ENCODE measurements at places on chromosomes 3 and 15. TPM values are rescaled to one million over a fixed set of nuclear protein-coding genes. Genes with fewer than 3 reads are reported as not detected.

DNA sequence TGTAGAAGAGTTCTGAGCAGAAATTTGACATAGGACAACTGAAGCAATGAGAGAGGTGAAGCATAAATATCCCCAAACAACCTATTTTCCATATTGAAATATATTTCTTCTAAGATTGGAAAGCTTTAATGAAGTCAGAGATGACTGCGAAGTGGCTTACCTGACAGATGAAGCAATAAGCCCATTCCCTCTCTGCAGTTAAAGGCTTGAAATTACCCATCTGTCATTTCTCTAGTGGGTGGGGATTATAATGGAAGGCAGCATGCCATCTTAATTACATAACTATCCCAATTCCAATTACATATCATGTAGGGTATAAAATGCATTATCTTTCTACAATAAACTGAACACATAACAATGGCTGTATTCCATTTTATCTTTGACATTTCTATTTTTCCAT lies 1070.5 kb downstream of the SI start:
- no peak overlapping the region for H3K27ac ChIP-seq
- no peaks in the 10 kb centered on the region for H3K4me1 ChIP-seq
- H3K27me3 ChIP-seq = no peaks in the 10 kb centered on the region
- H3K4me3 ChIP-seq = no peak overlapping the region
- no peak for DNase-seq
- H3K36me3 ChIP-seq = no peaks in the 10 kb centered on the region

DNA sequence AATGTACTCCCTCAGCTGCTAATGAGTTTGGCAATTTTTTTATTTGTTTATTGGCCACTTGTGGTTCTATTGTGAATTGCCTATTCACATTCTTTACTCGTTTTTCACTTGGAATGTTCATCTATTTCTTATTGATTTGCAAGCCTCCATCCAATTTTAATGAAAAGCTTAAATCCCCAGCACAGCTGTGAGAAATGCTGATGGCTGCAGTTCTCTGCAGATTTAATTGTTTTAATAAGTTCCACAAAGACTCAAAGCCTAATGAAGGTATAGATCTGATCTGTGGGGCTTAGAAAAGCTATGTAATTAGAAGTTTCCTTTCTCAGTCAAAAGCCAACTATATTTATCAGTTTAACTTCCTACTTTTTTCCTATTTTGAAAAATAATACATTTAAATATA lies 41.5 kb downstream of the LYZL4 start:
- no peaks in the 10 kb centered on the region for H3K36me3 ChIP-seq
- H3K27ac ChIP-seq = peak overlapping the region; percentile 5
- H3K27me3 ChIP-seq = no peaks in the 10 kb centered on the region
- no peak overlapping the region for H3K4me3 ChIP-seq

RPL22L1 gene
- total RNA-seq = 294 TPM

- no peaks in the 10 kb centered on the region for H3K4me1 ChIP-seq
- H3K4me3 ChIP-seq = no peak overlapping the region
- no peaks in the 10 kb centered on the region for H3K27me3 ChIP-seq
- no peaks in the 10 kb centered on the region for H3K36me3 ChIP-seq
- no peak for DNase-seq
- no peak overlapping the region for H3K27ac ChIP-seq
These were observed 18.4 kb downstream of the TSPAN3 start for GRCh38 chr15:77052556-77052955.

- no peak for DNase-seq
- H3K27me3 ChIP-seq = no peaks in the 10 kb centered on the region
- H3K4me3 ChIP-seq = no peak overlapping the region
- H3K36me3 ChIP-seq = no peaks in the 10 kb centered on the region
These were observed 39.0 kb downstream of the CHDH start for GRCh38 chr3:53807117-53807810.

- H3K27me3 ChIP-seq = no peaks in the 10 kb centered on the region
- peak overlapping the region; percentile 47 for H3K27ac ChIP-seq
- peak; percentile 50 for DNase-seq
- no peaks in the 10 kb centered on the region for H3K36me3 ChIP-seq
- no peak overlapping the region for H3K4me3 ChIP-seq
These were observed 226.7 kb upstream of the MCTP2 start for GRCh38 chr15:94004697-94005096.

ADAMTS7 gene
- 2.0 TPM for total RNA-seq

DNA sequence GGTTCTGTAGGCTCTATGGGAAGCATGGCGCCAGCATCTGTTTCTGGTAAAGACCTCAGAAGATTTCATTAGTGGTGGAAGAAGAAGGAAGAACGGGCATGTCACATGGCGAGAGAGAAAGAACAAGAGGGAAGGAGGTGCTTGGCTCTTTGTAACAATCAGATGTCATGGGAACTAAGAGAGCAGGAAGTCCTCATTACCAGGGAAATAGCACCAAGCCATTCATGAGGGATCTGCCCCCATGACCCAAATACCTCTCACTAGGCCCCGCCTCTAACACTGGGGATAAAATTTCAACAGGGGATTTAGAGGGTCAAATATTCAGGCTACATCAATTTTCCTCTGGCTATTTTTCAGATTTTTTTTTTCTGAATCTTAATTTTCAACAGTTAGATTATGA lies 954.3 kb downstream of the SQOR start:
- H3K36me3 ChIP-seq = no peaks in the 10 kb centered on the region
- H3K4me1 ChIP-seq = no peaks in the 10 kb centered on the region
- H3K27ac ChIP-seq = no peak overlapping the region
- DNase-seq = no peak

All from uterus (tissue), 4 donors.